ENCODE measurements at places on chromosomes 1 and 21.

DNA sequence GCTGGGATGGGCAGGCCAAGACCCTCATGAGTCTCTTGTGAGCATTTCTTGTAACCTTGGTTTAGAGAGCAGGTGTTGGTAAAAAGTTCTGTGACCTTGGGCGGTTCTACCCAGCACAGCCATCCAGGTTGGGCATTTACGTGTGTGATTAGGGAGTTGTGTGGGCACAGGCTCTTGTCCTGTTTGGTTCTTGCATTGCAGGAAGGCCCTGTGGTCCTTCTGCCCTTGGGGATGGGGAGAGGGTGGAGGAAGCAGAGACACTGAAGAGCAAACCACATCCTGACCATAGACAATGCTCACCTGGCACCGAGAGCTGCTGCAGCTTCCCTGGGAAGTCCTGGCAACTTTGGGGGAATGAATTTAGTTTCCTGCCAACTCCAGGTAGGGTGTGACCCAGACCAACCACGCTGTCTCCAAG, 25.6 kb downstream of the RNF187 start:
- DNase-seq: no peak

DNA sequence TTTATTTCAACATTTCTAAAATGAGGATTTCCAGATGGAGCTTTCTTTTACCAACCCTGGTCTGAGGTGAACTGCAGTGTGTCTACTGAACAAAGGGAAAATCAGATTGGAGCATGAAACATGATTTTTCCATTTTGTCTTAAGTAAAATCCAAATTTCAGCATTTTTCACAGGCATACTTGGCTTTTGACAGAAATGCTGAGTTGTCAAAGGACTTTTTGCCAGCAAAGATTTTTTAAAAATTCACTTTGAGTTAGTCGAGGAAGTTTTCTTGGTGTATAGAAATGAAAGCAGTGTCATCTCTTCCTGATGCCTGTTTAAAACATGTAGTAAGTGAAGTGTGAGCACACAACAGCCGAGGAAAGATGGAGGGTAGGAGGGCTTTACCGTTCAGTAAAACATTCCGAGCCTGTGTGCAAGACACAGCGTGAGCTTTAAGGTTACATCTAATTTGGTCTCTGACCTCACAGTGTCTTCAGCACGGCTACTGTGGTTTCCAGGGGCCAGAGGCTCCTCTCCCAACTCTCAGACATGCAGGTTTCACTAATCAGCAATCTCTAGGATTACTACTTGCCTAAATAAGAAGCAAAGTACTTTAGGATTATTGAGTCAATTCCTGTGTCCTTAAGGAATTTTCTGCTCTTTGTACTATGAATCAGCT, 45.9 kb downstream of the SAMD13 start:
- peak; percentile 61 for DNase-seq

- DNase-seq: no peak
Measured at GRCh38 chr1:169117599-169117998, 11.1 kb downstream of the ATP1B1 start.

DNA sequence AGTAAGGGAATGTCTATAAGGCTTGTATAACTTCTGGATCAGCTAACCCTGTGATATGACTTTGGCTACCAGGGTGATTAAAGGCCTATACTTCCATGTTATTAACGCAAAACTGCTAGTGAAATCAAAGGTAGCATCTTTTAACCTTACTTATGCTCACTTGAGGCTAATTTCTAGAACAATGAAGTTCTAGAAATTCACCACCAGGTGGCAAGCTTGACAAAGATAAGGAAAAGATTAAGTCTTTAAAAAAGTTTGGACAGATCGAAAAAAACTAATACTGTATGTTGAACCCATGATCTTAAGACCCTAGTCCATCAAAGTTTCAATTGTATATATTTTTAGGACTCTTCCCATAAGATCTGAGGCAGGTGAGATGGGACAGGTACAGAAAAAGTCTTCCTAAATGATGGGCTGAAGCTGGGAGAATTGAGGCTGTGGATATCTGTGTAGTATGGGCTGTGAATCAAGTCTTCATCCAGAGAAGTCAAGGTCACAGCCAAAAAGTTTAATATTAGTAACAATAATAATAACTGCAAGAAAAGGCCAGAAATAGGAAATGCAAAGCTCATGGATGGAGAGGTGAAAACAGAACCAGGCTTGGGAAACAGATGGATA, 18.8 kb downstream of the KYAT3 start:
- DNase-seq: peak; percentile 52

- no peak for DNase-seq
Measured at GRCh38 chr1:938088-938683, 14.5 kb downstream of the SAMD11 start.

- DNase-seq: peak; percentile 53
Measured at GRCh38 chr1:185400052-185400451, 83.0 kb upstream of the IVNS1ABP start.

DNA sequence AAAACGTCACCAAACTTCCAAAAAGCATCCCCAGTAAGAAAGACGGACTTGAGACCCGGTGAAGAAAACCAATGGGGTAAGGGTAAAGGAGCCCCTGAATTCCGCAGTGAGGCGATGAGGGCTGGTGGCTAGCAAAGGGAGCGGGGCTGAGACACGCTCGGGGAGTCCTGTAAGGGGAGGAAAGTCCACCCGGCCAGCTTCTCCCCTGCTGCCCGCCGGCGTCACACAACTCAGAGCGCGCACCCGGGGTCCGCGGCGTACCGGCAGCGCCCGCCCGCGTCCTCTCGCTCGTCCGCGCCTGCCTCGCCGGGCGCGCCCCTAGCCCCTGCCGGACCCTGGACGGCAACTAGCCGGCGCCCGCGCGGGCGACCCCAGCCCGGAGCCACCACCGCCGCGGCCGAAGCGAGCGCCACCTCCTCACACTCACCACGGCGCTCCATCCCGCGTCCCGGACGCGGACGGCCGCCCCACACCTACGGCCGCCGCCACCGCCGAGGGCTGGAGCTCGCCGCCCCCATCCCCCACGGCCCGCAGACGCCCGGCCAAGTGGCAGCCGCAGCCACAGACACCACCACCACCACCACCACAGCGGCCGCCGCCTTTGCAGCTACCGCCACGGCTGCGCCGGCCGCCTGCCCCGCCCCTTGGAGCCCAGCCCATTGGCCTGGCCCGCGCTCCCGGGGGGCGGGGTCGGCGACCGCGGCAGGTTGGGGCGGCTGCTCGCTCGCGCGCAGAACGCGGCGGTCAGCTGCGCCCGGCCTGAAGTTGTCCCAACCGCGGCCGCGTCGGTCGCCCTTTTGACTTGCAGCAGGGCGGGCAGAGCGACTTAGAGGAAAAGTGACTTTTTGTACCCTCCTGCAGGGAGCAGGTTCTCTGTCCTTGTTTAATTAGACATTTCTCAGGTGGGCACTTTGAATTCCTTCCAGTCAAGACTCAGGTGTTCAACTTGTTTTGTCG, 10.0 kb upstream of the ARHGAP29 start:
- peak; percentile 44 for DNase-seq

GRCh38 chr1:119745034-119745433, 23.7 kb downstream of the HMGCS2 start:
- DNase-seq: no peak

DNA sequence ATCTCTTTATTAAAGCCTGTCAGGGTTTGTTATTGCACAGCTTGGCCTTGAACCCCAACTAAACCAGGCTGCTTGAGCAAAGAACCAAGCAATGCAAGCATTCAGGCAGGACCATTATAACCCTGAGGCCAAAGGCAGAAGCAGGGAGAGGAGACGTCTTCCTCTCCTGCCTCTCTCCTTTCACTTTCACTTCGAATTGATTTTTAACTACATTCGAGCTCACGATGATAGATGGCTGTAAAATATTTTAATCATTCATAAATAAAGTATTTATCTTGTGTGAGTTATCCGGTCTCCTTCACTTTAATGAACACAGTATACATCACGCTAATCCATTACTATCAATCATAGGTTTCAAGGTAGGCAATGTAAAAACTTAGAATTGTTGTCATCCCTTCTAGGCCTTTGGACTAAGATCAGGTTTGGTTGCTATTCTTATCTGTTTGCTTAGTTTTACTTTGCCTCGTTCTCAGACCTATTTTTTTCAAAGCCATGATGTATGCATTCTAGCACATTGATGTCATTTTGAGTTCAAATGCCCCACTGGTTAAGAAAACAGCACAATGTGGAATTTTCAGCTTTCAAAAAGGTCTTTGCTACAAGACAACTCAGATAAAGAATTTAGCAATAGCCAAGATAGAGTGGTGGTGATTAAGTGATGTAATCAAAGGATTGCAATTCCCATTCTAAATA, 480.2 kb upstream of the RUNX1 start:
- peak; percentile 55 for DNase-seq

- no peak for DNase-seq
Measured at GRCh38 chr1:20112279-20113000, 6.9 kb downstream of the PLA2G2D start.

DNA sequence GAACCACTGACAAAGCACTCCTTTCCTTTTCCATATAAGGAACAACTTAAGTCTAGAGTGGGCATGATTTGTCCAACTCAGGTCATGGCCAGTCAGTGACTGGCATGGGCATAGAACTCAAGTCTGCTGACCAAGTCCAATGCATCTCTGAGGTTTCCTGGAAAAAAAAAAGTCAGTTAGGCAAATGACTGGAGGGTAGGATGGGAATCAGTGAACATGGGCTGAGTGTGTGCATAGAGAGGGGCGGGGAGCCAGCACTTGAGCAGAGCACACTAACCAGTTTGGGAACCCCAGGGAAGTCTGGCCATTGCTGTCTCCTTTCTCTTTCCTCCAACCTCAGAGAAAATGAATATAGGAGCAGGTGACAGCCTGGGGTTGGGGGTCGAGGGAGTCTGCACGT, 53.6 kb upstream of the FMOD start:
- DNase-seq: no peak

All from fibroblast of skin of right biceps (primary cell).